ENCODE measurements at places on chromosomes 6 and 20.

DNA sequence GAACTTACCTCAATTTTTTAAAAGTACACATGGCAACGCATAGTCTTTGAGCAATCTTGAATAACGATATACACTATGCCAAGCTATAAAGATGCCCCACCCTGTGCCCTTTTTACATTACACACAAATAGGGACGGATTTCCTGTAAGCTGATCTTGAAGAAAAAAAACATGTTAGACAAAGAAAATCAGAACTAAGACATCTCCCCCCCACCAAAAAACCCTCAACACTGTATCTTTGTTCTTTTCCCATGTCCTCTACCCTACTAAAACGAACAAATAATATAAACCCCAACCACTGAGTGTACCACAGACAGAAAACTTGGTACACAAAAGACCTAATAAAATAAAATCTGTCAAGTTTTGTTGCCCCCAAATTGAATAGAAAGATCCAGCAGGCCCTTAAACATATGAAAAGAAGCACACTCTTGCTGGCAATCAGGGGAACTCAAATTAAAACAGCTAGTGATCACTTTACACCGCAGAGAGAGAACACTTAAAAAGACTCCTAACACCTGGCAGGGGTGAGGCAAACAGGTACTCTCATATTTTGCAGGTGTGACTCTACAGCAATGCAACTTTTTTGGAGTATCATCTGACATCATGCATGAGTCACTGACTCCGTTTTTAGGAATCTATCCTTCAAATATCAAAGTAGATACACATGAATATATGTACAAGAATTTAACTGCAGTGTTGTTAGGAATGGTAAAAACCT lies 29.6 kb downstream of the BACH2 start:
- no peak for DNase-seq

DNA sequence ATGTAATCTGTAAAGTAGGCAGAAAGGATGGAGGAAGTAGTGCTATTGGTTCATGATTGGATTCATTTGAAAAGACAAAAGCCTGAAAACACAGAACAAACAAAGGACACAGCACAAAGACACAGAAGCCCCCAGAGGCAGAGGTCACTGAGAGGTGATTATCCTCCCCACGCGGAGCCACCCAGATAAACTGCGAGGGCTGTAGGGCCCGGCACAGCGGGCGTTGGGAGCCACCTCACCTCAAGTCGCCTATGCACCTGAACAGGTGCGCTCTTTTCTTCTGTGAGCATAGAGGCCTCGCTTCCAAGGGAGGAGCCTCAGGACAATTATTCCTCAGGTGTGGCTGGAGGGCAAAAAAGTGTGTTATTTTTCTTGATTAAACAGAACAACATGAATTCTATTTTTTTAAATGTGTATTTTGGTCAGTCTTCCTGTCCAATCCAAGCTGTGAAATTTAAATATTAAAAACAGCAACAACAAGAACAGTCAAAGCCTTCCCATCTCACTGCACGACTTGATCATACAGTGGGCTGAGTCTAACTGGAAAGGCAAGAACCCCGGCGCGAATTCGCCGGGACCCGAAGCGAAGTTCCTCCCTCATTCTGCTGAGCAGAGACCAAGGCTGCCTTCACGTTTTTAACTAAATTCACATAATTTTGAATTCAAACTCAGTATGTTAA lies 205.3 kb downstream of the THBS2 start:
- DNase-seq: no peak

- DNase-seq: no peak
Measured at GRCh38 chr6:70051197-70052124, 185.1 kb downstream of the COL19A1 start.

GRCh38 chr6:95670011-95670463 lies 92.7 kb downstream of the MANEA start:
- no peak for DNase-seq

DNA sequence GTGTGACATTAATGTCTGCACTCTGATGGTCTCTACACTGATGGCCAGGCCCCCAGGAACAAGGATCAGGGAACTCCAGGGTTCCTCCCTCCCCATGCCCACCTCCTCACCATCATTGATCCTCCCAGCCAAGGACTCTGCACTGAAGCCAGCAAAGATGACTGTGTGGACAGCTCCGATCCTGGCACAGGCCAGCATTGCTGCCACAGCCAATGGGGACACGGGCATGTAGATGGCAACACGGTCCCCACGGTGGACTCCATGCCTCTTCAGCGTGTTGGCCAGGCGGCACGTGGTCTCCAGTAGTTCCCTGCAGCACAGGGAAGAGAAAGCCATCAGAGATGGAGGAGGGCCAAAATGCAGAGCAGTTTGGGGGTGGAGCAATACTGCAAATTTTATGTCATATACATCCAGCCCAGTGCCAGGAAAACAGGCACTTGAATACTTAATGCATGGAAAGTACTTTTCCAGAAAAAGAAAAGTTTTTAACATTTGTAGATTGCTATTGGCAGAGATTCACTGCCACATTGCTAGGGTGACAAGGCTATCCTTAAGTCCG lies 27.2 kb downstream of the ACSS1 start:
- DNase-seq: no peak

DNA sequence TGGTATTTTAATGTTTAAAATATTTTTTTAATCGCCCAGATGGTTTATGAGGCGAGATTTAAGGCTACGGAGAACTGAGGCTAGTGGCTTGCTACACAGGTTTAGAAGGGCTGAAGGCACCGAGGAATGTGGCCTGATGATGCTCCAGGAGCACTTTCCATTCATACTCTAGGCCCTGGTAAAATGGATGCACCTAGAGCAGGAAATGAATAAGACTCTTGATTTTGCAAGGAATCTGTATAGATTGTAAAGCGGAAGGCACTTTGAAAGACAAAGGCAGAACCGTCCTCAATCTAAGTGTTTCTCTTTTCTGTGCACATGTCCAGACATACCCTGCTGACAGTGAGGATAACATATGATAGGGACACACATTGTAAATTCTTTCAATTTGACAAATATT lies 30.1 kb downstream of the POU3F2 start:
- no peak for DNase-seq

- DNase-seq: no peak
Measured at GRCh38 chr6:157096522-157096921, 226.8 kb downstream of the TMEM242 start.

- DNase-seq: no peak
Measured at GRCh38 chr6:36971921-36972673, 13.9 kb downstream of the MTCH1 start.

DNA sequence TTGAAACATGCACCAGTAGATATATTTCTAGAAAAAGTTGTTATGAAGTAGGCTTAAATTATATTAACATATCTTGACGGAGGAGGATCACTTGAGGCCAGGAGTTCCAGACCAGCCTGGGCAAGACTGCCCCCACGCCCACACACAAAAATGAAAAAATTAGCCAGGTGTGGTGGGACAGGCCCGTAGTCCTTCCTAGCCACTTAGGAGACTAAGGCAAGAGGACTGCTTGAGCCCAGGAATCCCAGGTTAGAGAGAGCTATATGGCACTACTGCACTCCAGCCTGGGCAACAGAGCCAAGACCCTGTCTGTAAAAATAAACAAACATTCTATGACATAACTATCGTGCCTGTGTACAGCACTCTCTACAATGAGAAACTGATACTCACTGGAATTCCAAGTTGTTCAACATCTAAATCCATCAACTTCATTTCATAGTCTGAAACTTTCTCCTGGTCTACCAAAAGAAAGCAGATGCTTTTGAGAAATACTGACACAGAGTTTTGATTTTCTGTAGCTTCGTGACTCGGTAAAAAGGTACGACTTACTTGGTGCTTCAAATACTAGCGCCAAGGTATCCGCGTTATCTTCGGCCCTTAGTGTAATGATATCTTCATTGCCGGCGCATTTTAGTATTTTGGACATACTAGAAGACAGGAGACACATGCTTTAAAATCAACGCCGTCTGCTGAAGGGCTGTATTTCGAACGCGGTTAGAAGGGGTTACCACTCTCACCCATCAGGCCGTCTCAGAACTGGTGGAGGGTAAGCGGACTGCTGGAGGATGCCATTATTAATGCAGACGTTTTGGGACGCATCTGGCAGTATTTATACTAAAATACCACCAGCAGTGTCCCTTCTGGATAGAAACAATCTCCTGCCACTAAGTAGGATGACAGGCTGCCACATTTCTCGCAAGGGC lies 1.3 kb downstream of the PCNA start:
- no peak for DNase-seq

- DNase-seq: no peak
Measured at GRCh38 chr20:57066126-57066900, 200.1 kb downstream of the BMP7 start.

GRCh38 chr20:16942756-16943155 lies 194.6 kb downstream of the OTOR start:
- DNase-seq: no peak

DNA sequence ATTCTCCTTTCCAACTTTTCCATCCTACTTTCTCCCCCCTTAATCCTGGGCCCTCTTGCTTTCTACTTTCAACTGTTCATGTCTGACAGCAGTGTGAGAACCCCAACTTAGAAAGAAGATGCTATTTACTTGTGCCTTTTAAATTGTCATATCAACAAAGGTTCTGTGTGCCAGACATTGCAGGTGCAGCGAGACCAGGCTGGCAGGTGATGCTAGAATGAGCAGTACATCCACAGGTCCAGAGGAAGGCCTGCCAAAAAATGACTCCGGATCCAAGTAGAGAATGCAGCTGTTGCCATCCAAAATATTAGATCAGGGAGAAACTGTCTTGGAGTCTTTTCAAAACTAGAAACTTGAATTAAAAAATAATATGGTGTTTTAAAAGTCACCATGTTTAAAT lies 510.5 kb downstream of the LMBRD1 start:
- no peak for DNase-seq

DNA sequence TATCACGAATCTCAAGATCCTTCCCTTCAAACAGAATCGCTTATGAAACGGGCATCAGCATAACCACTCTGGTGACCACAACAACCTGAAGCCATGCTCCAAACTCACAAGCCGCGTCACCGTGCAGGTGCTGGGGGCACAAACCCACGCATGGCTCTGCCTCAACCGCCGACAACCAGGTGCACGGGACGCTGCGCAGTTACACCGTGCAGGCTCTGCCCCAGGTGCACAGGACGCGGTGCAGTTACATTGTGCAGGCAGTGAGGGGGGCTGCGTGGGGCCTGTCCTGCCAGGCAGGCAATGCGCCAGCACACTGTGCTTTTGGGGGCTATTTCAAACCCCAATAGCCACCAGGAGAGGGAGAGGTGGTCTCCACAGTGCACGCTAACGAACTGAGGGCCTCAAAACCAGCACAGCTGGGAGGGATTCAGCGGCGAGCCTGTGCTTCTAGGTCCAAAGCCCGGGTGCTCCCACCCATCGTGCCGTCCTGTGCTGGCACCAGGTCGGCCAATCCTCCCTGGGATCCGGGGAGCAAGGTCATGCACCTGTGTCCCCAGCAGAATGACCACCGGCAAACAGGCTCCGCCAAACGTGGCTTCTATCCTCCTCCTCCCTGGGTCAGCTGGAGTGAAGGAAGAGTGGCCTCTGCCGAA lies 35.8 kb downstream of the ZBTB46 start:
- no peak for DNase-seq

DNA sequence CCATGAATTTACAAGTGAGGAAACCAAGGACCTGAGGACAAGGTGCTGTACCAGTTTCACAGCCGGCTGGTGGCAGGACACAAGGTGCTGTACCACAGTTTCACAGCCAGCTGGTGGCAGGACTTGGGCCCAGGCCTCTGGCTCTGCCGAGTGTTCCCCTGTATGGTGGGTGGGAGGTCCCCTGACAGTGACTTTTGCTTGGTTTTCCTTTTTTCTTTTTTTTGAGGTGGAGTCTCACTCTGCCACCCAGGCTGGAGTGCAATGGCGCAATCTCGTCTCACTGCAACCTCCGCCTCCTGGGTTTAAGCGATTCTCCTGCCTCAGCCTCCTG lies 212.4 kb downstream of the LY86 start:
- no peak for DNase-seq

- DNase-seq: no peak
Measured at GRCh38 chr20:52062452-52063209, 128.9 kb downstream of the ZFP64 start.

DNA sequence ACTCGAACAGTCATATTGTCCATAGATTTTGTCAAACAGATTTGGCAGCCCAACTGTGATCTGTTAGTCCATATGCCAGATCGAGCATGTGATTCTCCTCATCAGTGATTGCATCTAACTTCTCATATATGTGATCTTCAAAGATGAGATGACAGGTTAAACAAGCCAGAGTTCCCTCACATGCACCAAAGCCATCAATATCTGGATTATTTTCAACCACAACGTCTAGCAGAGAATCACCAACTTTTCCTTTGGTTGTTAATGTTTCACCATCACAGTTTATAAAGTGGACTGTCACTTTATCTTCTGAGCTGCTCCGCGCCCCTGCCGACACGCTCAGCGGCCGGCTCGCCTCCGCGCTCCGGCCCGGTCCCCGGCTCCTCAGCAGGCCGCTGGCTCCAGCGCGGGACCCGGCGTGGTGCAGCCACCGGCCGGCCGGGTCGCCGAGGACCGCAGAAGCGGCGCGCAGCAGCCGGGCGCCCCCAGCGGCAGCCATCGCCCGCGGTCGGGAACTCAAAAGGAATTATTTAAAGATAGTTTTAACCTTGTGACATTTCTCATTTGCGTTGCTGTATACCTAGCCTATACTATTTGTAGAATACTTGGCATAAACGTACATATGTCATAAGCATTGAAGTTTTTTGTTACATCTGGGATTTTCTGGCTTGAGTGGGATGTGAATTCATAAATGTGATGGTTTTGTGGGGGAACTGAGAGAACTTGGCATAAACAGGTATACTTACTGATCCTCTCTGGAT lies 40.1 kb upstream of the DYNLRB1 start:
- no peak for DNase-seq

DNA sequence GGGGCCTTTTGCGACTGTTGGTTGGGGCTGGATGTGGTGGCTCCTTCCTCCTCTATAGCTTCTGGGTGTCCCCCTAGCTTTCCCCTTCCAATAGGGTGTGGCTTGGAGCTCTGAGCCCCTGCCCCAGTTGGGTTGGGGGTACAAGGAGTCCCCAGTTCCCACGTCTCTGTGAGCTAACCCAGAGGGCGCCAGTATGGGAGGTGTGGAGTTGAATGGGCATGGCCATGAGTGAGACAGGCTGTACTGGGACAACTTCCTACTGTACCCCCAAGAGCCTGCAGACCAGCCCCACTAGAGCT lies 1.2 kb downstream of the C20orf204 start:
- no peak for DNase-seq

DNA sequence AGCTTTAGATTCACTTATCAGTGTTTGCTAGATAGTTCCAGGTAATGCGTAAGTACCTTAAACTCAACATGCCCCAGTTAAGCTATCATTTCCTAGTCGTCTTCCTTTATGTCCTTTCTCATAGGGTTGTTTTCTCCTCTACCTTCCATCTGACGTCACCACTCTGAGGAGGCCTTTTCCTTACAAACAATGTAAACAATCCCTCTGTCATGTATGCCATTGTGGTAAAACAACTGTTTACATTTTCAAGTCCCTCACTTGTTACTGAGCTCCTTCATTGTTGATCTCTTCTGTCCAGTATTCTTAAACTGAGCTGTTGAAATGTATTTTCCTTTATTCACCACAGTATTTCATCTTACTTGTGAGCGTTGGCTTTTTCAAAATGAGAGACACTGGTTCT lies 45.4 kb upstream of the PLCG1 start:
- DNase-seq: no peak

- no peak for DNase-seq
Measured at GRCh38 chr20:32467506-32468312, 109.6 kb downstream of the ASXL1 start.

GRCh38 chr6:39892490-39893129 lies 41.7 kb downstream of the MOCS1 start:
- DNase-seq: no peak

- DNase-seq: no peak
Measured at GRCh38 chr6:35170891-35171290, 29.8 kb upstream of the TCP11 start.
